DND-41 (cell line): ENCODE measurements at places on chromosomes 16 and 17.
A peak's percentile ranks its signal among the peaks of the same experiment; 100 is the strongest.

DNA sequence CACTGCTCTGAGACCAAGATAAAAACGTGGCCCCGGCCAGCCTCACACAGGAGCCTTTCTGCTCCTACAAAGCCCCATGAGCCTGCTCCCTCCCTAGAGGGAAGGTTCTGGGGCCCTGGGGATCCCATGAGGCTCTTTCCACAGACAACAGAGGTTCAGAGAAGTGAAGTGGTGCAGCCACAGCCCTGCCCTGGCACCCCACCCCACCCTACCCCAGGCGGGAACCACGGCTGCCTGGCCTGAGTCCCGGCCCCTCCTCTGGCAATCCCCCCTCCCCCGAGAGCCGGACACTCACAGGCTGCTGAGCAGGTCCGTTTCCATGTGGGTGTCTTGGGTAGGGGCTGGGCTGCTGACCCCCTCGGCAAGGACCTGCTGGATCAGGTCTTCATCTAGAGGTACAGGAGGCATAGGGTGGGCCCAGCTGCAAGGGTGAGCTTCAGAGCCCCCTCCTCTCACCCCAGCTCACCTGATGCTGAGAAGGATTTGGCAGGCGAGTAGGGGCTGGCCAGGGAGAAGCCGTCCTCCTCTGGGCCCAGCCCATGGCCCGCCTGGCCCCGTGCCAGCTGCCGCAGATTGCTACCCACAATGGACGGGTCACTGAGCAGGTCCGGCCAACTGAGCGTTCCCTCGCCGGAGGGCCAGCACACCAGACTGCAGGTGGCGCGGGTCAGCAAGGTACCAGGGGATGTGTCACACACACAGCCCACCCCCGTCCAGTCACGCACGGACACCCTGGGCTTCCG, 38.7 kb downstream of the PKD1 start:
- no peak for DNase-seq

DNA sequence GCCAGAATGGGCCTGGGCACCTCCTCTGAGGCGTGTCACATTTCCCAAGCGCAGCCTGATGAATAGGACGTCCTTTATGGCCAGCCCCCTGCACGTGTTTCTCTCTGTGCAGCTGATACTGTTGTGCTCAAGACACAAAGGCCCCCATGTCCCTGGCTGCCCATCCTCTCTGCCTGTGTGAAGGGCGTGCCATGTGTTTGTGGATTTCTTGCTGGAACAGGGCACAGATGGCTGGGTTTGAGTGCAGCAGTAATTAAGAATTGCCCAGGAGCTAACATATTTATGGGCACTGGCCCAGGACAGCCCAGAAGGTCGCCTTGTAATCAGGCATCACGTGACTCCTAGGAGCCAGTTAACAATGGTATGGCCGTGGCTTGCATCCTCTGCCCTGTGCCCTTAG, 181.1 kb downstream of the CCDC182 start:
- no peak for DNase-seq

GRCh38 chr17:11990363-11990983, 6.8 kb downstream of the ZNF18 start:
- DNase-seq = no peak

GRCh38 chr17:49457564-49458535, 37.2 kb upstream of the NGFR start:
- DNase-seq = no peak

GRCh38 chr17:28379814-28380801, 8.6 kb downstream of the SARM1 start:
- no peak for DNase-seq

GRCh38 chr17:82868715-82869131, 28.9 kb upstream of the ZNF750 start:
- DNase-seq = no peak

DNA sequence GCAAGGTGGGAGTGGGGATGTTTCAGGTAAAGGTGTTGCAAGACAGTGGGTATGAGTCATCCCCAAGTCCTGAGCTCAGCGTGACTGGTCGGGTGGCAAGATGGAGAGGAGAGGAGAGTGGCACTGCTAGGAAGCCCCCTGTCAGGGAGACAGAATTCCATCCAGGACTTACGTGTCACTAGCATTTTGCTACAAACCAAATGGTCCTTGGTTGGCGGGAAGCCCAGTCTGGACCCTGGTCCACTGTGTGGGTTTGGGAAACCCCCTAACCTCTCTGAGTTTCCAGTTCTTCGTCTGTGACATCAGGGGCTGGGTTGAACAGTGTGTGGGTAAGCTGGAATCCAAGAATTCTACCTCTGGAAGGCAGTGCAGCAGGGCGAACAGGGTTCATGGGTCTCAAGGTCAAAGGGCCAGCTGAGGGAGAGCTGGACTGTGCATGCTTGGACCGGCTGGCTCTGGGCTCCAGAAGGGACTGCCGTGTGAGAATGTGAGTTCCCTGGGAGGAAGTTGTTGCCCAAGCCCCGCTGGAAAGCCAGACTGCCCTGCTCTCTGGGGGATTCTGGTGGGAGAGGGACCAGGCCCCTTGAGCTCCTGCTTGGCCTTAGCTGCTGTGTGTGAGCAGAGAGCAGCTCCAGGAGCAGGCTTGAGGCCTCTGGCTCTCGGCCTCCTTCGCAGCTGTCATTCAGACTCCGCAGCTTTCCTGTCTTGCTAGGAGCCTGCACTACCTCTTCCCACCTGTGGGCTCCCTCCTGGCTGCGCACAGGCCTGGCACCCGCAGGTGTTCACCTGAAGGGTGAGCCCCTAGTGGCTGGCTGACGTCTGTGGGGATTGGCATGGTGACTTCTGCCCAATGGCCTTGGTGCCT, 84.6 kb downstream of the NT5M start:
- peak; percentile 26 for DNase-seq

DNA sequence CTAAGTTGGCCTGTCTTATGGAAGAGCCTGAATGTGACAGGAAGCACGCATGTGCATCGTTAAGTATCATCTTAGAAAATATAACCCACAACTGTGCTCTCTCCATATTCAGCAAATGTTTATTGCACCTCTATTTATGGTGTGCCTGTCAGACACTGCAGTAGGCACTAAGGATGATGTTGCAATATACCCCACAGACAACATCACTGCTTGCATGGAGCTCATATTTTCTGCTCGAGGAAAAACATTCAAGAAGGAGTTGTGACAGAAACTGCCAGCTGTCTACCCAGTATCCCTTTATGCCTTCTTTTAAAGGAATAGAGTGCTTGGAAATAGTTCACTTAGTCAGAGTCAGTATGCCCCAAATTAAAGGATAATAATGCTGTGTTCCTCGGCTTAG, 132.3 kb upstream of the RBFOX1 start:
- DNase-seq = no peak

GRCh38 chr17:67578142-67578457, 139.6 kb upstream of the NOL11 start:
- no peak for DNase-seq

- peak; percentile 67 for DNase-seq
Measured at GRCh38 chr17:40646791-40647623, 611 bp downstream of the SMARCE1 start.

- no peak for DNase-seq
Measured at GRCh38 chr16:65500007-65500406, 378.1 kb upstream of the CDH11 start.

DNA sequence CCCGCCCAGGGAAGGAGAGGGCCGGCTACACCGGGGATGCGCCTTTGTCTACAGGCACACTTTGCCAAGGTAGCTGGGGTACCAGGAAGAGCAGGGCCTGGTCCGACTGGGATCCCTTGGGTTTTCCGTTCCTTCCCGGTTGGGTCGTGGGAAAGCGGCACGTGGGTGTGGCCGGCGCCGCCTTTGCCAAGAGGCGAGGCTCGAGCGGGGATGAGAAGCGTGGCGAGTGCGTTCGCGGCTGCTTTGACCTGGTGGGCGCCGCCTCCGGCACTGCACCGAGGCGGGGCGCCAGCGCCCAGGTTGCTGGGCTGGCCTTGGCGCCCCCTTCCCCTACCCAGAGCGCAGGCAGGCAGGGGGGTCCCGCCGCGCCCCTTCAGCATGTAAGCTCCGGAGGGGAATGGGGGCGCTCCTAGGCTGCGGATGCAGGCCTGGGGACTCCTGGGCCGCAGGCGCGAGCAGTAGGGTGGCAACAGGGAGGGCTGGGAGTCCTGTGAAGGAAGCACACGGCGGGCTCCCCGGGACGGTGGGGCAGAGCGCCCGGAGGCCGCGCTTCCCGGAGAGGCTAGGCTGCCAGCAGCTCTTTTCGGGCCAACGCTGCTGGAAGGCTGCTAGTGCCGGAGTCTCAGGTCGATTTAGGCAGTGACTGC, 2.0 kb downstream of the HAS3 start:
- no peak for DNase-seq

DNA sequence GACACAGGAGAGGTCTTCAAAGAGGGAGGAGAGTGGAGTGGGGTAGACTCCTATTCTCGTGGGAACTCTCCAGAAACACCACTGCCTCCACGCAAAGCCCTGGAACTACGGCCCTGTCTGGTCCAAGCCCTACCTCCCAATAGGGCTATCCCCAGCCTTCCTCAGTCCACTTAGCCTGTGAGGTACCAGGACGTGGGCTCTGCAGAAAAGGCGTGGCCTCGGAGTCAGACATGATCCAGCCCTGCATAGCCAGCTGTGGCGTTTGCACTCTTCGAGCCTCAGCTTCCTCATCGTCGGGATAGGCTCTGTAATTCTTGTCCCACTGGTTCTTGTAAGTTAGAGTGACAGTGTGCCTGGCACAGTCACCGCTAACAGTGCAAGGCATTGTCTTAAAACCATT, 13.8 kb downstream of the ENDOV start:
- DNase-seq = no peak

GRCh38 chr17:16569358-16569712, 331 bp upstream of the ZNF287 start:
- DNase-seq = no peak

- no peak for DNase-seq
Measured at GRCh38 chr16:86718118-86718517, 139.8 kb downstream of the FOXL1 start.
